CD4-positive, alpha-beta T cell treated with Interleukin-6 at 100 ng/mL for 8 hours (primary cell): ENCODE measurements at places on chromosomes 12 and 14.

DNA sequence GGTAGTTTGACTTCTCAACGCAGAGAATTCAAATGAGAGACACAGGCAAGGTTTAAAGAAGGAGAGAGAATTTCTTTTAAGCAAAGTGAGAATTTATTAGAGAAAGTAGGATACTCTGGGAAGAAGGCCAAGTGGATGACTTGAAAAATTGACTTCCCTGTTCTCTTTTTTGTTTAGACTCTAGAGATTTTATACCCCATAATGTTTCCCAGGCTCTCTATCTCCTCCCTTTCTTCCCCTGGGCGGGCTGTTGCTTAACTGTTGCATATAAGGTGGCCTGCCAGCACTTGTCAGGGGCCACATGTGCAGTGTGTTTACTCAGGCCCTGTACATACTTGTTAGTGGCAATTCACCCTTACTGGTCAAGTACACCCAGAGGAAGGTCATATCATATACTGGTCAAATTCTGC is 403.7 kb downstream of the SLC6A15 start:
- DNase-seq = no peak

GRCh38 chr12:26697217-26697616 is 135.8 kb downstream of the ITPR2 start:
- DNase-seq = no peak

GRCh38 chr14:99445931-99446330 is 34.7 kb downstream of the SETD3 start:
- DNase-seq = no peak

DNA sequence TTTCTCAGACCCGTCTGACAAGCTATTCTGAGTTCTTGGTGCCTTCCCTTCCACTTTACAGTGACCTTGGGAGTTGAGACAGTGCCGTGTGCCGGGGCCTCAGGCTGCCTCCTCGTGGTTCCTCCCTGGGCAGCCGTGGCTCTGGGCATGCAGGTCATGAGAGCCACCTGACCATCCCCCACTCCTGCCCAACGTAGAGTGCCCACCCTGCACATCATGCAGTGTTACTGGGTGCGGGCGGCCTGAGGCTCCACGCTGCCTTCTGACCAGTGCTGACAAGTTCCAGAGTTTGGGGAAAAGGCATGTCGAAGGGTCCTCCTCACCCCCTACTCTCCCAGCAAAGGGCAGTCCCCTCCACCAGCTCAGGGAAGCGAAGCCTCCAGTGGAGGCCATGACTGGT is 190.5 kb downstream of the TSPAN9 start:
- DNase-seq = no peak

DNA sequence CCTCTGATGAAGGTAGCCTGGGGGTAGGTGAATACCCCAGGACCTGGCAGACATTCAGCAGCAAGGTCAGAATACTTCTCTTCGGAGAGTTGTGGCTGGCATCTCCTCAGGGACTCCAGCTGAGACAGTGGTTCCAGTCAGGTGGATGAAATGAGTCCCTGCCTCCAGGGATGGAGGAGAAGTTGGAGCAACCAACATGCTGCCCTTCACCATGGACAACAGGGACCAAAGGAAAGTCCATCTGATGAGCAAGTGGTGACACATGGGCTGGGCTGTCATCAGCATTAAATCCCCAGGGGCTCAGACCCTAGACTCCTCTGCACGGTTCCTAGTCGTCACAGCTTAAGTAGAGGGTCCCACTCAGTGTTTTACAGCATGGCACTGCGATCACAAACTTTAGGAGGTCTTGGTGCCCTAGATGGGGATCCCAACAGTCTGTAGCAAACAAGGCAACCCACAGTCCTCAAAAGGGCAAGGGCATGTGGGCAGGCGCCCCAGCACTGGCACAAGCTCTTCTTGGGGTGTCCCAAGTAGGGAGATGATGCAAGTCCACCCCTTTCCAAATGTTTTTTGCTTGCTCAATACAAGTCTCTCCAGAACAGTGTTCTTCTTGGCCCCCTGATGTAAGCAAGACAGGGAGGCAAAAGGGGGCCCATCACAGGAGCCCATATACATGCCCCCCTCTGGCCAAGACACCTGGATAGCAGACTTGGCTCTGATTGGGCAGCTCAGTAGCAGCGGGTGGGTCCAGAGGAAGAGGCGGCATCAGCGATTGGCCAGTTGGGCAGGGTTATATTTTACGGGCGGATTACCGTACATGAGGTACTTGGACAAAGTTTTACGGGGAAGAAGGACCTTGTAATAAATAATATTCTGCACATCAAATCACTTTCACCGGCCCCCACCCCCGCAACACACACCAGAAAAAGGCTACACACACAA is 10.8 kb upstream of the CDH24 start:
- DNase-seq = no peak

DNA sequence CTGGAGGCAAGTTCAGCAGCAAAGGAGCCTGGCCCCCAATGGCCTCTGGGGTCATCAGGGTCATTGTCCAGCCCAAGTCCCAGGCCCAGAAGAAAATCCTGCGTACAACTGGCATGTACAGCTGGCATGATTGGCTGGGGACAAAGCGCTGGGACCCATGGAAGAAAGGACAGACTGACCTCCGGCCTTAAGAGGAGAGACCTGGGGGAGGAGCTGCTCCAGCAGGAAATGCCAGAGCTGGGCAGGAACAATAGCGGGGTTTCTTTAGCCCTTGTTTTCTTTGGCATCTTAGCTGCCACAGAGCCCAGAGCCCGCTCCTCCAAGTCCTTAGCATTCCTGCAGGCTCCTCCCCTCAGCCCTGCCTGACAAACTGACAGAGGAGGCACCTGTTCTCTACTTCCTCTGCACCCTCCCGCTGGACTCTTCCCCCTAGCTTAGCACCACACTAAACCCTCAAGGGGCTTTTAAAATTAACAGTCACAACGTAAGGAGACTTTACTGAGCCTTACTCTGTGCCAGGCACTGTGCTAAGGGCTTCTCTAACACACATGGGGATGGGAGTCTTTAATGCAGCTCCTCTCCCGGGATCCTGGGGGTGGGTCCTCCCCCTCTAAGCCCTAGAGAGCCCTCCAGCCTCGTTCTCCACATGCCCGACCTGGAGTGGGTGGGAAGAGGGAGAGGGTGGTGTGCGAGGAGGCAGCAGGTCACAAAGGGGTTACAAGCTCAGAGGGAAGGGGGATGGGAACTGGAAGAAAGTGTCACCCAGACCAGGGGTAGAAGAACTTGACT is 1.8 kb upstream of the AQP5 start:
- no peak for DNase-seq

GRCh38 chr14:88188745-88189416 is 134.2 kb downstream of the KCNK10 start:
- DNase-seq = no peak

- DNase-seq = no peak
These were observed 85.3 kb downstream of the SLC25A47 start for GRCh38 chr14:100408350-100409002.

DNA sequence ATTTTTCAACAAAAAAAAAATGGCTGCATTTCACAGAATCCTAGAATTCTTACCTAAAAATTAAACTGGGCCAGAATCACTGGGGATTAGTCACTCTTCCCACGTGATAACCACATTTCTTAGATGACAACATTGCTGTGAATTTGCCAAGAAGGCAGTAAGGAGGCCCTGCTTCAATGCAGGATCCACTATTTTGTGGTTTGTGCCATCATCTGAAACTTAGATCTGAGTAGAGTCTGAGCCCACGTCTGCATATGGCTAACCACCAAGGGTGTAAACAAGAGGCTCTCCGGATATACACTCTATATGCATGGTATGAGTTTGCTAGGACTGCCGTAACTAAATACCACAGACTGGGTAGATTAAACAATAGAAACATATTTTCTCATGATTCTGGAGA is 24.4 kb upstream of the TBX5 start:
- DNase-seq = no peak
